ENCODE measurements at places on chromosomes 12 and 14. TPM values are rescaled to one million over a fixed set of nuclear protein-coding genes. Genes with fewer than 3 reads are reported as not detected.

GRCh38 chr12:122474324-122474716, 26.4 kb downstream of the ZCCHC8 start:
- DNase-seq, result no peak

DNA sequence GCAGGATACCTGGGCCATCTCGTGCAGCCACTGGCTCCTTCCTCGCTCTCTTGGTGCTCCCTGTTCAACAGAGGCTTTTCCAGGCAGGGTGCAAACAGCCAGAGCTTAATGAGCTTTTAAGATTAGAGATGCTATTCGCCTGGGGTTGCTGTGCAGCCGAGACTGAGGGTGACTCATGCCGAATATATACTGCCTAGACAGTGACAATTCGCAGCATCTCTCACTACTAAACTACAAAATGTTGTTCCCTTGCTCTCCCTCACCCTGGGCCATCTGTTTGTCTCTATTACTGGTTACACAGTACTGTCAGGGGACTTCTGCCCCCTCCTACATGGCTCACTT, 26.0 kb upstream of the TESC start:
- no peak for DNase-seq

The ACRBP gene
- 3.4 TPM for total RNA-seq

- no peak for DNase-seq
Observed at GRCh38 chr12:125431516-125431915, 366.3 kb downstream of the AACS start.

GRCh38 chr12:27564612-27565213, 40.7 kb downstream of the PPFIBP1 start:
- no peak for DNase-seq

- DNase-seq, result no peak
Observed at GRCh38 chr14:81974543-81974942, 440.9 kb upstream of the SEL1L start.

DNA sequence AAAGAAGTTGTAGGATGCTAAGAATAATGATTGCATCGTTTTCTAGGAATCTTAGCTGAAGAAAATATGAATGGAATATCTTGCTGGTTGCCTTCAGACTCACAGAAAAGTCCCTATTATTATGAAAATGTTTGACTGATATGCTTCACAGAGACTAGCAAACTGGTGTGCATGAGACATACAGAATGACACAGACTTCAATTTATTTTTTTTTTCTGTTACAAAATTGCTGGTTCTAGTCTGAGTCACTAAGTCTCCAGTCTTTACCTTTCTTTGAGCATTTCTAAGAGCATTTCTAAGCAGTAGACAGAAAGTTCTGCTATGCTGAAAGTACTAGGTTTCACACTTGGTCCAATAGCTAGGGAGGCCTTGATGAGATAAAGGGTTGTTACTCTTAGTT, 377.6 kb upstream of the ATP2B1 start:
- no peak for DNase-seq

DNA sequence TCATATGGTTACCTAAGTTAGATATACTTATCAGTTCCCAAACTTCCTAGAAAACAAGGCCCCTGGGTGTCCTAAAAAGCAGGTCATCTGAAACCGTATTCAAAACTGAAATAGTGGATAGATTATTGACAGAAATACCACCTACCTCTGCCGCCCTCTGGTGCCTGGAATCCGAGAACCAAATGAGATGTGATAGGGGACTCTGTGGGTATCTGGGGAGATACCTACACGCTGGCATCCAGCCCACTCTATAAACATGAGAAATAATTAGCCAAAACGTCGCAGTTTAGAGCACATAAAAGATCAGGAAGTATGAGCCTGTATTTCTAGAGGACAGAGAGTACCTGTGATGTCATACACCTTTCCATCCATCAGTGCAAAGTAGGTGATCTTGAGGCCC, 4.4 kb downstream of the ORMDL2 start:
- DNase-seq, result no peak

DNA sequence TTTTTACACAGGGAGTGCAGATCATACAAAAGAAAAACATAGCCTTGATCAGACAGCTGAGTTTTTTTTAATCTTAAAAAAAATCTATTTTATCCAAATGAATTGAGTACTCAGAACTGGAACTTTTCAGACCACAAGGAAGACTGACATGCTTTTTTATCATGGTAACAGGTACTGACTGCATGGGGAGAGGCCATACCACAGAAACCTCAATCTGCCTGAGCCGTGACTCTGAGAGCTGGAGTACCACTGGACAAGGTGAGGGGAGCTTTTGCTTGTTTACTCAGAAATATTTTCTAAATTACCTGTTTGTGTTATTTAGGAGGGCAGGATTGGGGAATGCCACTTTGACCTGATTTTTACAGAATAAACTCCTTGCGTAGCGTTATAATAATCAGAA, 143.9 kb downstream of the ALX1 start:
- no peak for DNase-seq

GRCh38 chr12:6786416-6787094, 2.8 kb upstream of the CD4 start:
- no peak for DNase-seq

GRCh38 chr12:77687321-77687720, 143.4 kb upstream of the NAV3 start:
- no peak for DNase-seq

The GPRC5D gene
- total RNA-seq, result not detected

The CLEC4A gene
- total RNA-seq, result 1.4 TPM

Data from T-helper 17 cell (primary cell).